Activated T-helper 17 cell treated with anti-CD3 and anti-CD28 coated beads, Interleukin-2, amount 50 U/mL, for 72 hours (primary cell): ENCODE measurements at places on chromosomes 13 and 19.

- H3K27me3 ChIP-seq: no peaks in the 10 kb centered on the region
- H3K27ac ChIP-seq: peak overlapping the region; percentile 92
- H3K4me3 ChIP-seq: peak overlapping the region; percentile 82
- H3K36me3 ChIP-seq: no peaks in the 10 kb centered on the region
These were observed 1.1 kb upstream of the ATP11A start for GRCh38 chr13:112688560-112689302.

DNA sequence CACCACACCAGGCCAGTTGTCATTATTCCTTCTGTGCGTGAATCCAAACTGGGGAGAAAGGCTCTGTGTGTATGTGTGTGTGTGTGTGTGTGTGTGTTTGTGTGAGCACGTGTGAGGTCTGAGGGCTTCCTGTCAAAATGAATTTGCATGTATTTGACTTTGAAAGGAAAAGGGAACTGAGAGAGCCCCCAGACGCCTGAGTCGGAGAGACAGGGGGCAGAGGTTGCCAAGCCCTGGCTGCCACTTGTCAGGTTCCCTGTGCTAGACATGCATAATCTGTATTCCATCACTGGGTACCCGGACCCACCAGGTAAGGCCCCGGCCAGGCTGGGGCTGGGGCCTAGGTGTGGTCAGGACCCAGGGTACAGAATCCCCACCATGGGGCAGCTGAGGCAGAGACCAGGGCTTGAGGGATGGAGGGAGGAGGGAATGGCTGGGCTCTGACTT lies at the start of gene CLEC17A:
TSS of gene CLEC17A (plus strand) at position 191 of the 447 bp plus-strand sequence. CDS start at position 268, 77 bp downstream.
- no peaks in the 10 kb centered on the region for H3K27me3 ChIP-seq
- no peak within 1 kb of the TSS for H3K4me3 ChIP-seq
- peaks cover 11% of the 10 kb centered on the region for H3K4me1 ChIP-seq
- no peaks in the 10 kb centered on the region for H3K36me3 ChIP-seq

DNA sequence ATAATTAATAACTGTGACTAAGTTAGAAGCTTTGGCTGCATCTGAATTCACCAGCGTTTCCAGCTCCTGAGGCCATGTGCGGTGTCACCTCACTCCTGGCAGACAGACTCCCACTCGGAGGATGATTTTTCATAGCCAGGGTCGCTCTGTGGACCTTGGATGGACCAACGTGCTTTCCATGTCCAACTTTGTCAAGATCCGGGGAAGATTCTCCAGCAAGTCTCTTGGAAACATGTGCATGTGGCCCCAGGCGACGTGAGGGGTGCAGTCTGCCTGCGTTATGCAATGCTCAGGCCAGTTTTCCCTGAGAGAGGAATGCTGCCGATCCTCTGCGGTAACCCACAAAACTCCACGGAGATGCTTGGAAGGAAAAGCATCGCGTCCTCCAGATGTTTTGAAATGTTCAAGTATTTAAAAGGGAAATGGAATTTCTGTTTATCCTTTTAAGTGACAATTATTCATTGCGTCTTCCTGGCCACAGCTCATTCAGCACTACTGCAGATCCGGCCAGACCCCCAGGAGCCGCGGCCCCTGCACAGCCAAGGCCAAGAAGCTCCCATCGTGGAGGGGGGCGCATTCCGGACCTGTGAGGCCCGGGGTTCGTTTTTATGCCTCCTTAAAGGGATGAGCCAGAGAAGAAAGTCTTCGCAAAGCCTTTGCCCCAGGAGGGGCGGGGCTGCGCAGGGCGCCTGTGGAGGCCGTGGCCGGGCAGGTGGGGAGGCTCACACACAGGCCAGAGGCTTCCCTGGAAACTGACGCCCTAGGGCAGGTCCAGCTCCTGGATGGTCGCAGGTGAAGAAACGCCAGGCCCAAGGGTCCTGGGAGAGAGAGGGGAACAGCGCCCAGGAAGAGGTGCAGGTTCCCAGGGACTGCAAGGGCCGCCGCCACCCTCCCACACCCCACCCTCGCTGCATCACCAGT lies 46.0 kb downstream of the C13orf46 start:
- no peak overlapping the region for H3K27ac ChIP-seq
- H3K27me3 ChIP-seq: peaks cover 13% of the 10 kb centered on the region
- no peaks in the 10 kb centered on the region for H3K36me3 ChIP-seq
- no peak for ATAC-seq
- H3K4me1 ChIP-seq: peaks cover 6% of the 10 kb centered on the region

DNA sequence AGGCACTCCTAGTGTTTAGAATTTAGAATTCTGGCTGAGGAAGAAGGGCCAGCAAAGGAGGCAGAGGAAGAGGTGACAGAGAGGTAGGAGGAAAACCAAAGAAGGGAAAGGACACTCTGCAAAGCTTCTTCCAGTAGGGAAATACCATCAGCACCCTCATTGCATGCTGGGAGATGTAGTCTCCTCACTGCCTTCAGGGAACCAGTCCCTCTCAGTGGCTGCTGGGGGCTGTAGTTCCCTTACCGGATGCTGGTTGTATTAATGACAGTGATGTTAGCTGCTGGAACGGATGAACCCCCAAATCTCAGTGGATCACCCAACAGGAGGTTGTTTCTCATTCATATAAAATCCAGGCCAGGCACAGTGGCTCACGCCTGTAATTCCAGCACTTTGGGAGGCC lies 10.1 kb downstream of the GRIN2D start:
- peak overlapping the region; percentile 16 for H3K27ac ChIP-seq
- H3K4me1 ChIP-seq: peaks cover 16% of the 10 kb centered on the region
- H3K4me3 ChIP-seq: no peak overlapping the region
- no peak for ATAC-seq

DNA sequence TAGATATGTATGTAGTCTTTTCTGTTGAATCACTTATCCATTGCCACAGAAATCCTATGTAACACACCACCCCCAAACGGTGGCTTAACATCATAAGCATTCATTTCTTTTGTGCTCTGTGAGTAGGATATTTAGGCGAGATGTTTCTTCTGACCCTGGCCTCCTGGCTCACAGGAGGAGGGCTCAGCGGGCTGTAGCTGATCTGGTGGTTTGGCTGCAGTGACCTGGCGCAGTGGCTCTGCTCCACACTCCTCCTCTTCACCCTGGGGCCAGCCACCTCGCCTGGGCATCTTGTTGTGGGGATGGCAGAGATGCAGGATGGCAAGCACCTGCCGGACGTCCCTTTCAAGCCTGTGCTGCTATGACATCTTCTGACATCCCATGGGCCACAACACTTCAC lies 147.1 kb upstream of the IRS2 start:
- no peak for ATAC-seq
- no peak overlapping the region for H3K27ac ChIP-seq

- H3K27ac ChIP-seq: no peak overlapping the region
- H3K36me3 ChIP-seq: no peaks in the 10 kb centered on the region
- no peaks in the 10 kb centered on the region for H3K4me1 ChIP-seq
- ATAC-seq: no peak
- peaks cover 20% of the 10 kb centered on the region for H3K27me3 ChIP-seq
These were observed 1.7 kb upstream of the MUC16 start for GRCh38 chr19:9011875-9012274.

DNA sequence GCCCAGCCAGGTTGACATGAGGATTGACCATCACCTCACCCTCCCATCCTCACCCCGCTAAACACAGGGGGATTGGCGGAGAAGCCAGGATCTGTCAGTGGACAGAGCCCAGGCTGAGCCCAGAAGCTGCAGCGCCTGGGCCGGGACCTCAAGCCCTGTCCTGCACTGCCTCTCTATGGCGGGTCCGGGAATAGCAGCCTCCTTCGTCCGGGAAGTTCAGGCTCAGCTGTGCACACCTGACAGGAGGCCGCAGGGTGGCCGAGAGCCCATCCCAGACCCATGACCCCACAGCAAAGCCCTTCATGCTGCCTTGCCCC lies 67.8 kb downstream of the SPACA7 start:
- ATAC-seq: peak; percentile 62
- H3K4me3 ChIP-seq: no peak overlapping the region
- H3K27me3 ChIP-seq: peaks cover 22% of the 10 kb centered on the region
- H3K27ac ChIP-seq: no peak overlapping the region
- H3K36me3 ChIP-seq: no peaks in the 10 kb centered on the region

- no peak overlapping the region for H3K4me3 ChIP-seq
- peaks cover under 1% of the 10 kb centered on the region for H3K27me3 ChIP-seq
- peaks cover under 1% of the 10 kb centered on the region for H3K4me1 ChIP-seq
- no peak for ATAC-seq
- no peak overlapping the region for H3K27ac ChIP-seq
- no peaks in the 10 kb centered on the region for H3K36me3 ChIP-seq
These were observed 91.2 kb downstream of the GGACT start for GRCh38 chr13:100497389-100497788.

DNA sequence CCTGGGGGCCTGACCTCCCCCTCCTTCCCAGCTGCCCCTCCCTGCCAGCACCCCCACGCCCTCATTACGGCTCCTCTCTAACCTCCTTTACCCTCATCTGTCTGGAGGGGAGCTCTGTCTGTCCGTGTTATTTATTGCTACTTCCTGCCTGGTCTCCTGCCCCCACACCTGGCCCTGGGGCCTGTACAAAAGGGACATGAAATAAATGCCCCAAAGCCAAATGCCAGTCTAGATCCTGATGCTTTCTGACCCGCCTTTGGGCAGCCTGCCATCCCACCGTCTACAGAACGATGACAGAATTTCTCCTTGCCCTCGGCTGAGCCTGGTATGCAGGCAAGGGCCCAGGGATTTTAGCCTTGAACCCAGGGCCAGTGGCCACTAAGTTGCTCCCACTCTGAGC lies 15.4 kb upstream of the CD22 start:
- H3K4me3 ChIP-seq: no peak overlapping the region
- no peak overlapping the region for H3K27ac ChIP-seq
- ATAC-seq: no peak

GRCh38 chr13:41250993-41251392 lies 12.4 kb downstream of the MTRF1 start:
- H3K27ac ChIP-seq: no peak overlapping the region
- H3K36me3 ChIP-seq: peaks cover 78% of the 10 kb centered on the region
- no peak overlapping the region for H3K4me3 ChIP-seq
- ATAC-seq: no peak
- no peaks in the 10 kb centered on the region for H3K27me3 ChIP-seq

GRCh38 chr19:14031719-14032480 lies at the start of gene IL27RA:
IL27RA (plus strand) TSS chr19:14031762; CDS start chr19:14031873, 111 bp downstream.
- peaks cover 12% of the 10 kb centered on the region for H3K4me1 ChIP-seq
- peaks cover 43% of the 10 kb centered on the region for H3K36me3 ChIP-seq
- peak within 1 kb of the TSS; percentile 85 for H3K4me3 ChIP-seq
- no peaks in the 10 kb centered on the region for H3K27me3 ChIP-seq
- H3K27ac ChIP-seq: peak within 1 kb of the TSS; percentile 91

DNA sequence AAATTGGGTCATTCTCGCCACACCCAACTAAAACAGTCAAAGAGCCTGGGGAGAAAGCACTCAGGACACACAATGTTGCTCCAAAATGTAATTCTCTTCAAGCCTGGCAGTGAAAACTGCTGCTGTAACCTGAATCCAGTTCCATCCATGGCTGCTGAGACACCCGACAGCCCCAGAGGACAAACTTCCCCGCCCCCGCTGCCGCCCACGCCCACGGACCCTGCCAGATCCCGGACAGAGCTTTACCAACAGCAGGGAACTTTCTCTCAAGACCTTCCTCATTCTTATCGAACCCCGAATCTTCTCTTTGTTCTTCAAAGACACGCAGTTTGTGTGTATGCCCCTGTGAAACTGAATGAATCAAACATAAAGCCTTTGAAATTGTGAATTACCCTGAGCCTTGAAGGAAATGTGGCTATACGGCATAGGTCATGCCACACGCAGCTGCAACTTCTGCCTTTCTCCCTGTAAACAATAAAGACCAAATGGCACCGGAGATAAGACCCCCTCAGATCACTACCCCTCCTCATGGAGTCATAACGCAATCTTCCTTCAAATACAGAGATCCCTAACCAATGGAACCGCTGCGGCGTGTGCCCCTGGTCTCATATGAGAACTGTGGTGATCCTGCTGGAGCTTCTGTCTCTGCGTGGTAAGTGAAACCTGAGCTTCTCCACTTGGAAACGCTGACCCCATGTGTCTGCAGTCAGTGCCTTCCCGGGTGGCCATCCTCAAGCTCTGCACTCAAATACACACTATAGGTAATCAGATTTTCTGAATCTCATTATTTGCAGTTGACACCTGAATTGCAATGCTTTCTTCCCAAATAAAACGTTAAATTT lies 4.8 kb upstream of the LAMP1 start:
- H3K4me1 ChIP-seq: peaks cover 15% of the 10 kb centered on the region
- H3K4me3 ChIP-seq: peak overlapping the region; percentile 78
- H3K36me3 ChIP-seq: peaks cover 9% of the 10 kb centered on the region
- peak overlapping the region; percentile 77 for H3K27ac ChIP-seq
